ENCODE measurements at places on chromosomes 3 and 15.

- peak; percentile 48 for DNase-seq
Measured at GRCh38 chr3:119559441-119559963, at the start of gene CD80. CD80 (minus strand) TSS chr3:119559614; CDS start chr3:119557728, 1,886 bp downstream.

DNA sequence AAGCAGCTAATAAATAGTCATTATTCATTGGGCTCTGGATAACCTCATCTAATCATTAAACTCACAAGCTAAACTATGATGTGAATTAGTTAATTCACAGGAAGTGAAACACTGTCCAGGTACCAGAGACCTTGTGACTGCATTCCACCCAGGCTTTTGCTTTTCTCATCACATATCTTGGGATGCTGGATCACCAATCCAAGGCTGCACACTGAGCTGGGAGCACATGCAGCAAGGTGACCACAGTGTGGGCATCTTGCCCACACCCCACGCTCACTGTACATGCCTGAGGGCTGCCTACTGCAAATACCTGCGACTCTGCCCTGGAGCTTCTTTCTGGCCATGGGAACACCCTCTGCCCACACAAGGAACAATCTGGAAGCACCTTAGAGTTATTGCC is 40.6 kb upstream of the TNFAIP8L3 start:
- DNase-seq: no peak

DNA sequence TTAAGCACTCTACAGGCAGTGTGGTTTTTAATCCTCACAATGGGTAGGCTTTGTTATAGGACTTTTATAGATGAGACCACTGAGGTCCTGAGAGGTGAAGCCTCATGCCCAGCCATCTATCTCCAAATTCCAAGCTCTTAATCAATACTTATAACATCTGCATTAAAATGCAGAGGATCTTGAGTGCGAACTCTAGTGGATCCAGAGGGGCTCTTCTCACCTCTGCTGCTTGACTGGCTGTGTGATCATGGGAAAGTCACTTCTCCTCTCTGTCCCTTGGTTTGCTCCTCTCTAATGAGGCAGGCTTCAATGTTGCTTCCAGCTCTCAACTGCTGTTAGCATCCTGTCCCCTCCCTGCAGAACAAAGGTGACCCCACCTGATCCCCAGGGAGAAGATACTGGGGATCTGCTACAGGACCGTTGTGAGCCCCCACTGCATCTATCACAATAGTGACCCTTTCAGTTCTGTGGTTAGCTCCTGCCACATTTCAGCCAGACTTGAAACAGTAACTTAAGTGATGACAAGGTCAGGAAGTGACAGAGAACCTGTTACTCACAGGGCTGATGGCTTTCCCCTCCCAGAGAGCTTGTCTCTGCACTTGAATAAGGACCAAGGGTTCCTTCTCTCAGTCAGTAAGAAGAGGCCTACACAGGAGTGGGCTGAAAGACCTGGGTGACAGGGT is 1.3 kb downstream of the SLC27A2 start:
- DNase-seq: no peak

DNA sequence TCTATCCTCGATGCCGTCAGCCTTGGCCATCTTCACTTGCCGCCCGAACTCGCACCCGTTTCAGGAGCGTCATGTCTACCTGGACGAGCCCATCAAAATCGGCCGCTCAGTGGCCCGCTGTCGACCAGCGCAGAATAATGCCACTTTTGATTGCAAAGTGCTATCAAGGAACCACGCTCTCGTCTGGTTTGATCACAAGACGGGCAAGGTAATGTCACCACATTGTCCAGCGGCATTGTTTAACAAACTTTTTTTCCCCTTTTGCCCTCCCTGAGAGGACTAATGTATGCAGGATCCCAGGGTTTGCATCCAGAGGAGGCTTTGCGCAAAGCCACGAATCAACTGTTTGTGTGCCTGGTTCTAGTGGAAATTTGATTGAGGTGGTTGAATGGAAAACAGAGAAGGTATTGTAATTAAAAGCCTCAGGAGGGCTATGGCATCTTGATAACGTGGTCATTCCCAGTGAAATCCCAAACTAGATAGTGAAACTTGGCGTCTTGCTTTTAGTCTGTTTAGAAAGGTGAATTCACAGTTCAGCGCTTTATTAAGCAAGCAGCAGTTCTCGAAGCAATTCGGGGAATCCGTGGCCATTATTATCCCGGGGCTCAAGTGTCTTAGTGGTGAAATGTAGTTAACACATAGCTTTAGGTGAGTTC is 1.7 kb downstream of the SLMAP start:
- no peak for DNase-seq

DNA sequence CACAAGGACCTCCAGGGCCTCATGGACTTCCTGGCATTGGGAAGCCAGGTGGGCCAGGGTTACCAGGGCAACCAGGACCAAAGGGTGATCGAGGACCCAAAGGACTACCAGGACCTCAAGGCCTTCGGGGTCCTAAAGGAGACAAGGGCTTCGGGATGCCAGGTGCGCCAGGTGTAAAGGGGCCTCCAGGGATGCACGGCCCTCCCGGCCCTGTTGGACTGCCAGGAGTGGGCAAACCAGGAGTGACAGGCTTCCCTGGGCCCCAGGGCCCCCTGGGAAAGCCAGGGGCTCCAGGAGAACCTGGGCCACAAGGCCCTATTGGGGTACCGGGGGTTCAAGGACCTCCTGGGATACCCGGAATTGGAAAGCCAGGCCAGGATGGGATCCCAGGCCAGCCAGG is 23.2 kb upstream of the CMSS1 start:
- no peak for DNase-seq

DNA sequence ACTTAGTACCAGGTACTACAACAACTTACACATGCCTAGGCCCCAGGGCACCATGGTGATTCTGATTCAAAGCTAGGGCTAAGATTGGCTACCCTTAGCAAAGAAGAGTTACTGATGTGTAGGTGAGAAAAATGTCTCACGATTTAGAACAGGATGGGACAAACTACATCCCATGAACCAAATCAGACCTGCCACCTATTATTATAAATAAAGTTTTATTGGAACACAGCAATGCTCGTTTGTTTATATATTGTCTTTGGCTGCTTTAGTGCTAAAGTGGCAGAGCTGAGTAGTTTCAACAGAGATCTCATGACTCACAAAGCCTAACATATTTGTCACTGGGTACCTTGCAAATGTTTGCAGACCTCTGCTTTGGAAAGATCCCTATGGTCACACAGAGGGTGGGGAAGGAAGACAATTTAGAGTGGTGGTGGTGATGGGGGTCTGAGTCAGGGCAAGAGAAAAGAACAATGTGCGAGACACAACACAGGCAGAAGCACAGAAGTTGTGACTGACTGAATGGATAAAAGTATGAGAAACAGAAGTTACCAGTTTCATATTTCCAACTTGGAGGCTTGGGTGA is 770.6 kb upstream of the CFAP20DC start:
- no peak for DNase-seq

- no peak for DNase-seq
Measured at GRCh38 chr3:11734-12133, 184.8 kb upstream of the CHL1 start.

DNA sequence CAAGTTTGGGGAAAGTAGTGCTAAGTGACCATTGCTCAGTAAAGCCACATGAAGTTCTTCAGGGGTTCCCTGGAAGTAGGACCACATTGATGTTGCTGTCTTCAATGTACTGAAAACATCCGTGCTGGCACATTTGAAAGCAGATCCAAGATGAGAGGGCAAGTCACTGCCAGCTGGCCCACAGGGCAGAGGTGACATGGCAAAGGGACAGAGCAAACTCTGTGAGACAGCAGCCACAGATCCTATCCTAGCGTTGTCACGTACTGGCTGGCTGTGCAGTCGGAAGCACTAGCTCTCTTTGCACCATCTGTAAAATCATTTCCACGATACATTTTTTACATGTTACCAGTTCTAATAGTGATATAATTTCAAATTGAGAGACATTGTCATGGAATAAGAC is 13.8 kb downstream of the MUC13 start:
- DNase-seq: no peak

GRCh38 chr3:73808862-73809509 is 184.2 kb upstream of the PDZRN3 start:
- no peak for DNase-seq

- peak; percentile 11 for DNase-seq
Measured at GRCh38 chr3:51675201-51675611, 4.2 kb downstream of the TEX264 start.

DNA sequence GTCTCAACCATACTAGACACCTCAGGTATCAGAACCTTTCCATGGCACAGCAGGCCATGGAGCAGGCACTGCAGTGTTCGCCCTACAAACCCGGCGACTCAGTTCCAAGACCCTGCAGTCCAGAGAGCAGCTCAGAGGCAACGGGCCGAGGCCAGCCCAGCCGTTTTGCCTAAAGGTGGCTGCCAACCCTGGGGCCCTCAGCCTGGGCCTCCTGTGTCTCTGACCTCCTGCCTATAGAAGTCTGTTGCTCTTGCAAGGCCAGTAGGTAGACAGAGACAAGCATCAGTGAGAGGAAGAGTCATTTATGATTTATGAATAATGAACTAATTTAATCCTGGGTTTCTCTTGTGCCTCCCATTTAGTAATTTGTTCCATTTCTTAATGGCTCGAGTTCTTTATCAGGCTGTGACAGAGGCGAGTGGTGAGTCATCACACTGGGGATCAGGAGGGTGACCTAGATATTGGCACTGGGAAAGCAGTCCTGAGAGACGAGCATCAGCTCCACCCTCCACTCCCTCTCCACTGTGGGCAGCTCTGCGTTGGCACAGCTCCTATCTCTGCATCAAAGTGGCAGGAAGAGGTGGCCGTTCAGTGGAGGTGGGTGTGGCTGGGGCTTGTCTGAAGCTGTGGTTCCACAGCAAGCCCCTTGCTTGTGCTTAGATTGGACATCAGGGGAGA is 79.8 kb downstream of the ABHD5 start:
- peak; percentile 52 for DNase-seq

DNA sequence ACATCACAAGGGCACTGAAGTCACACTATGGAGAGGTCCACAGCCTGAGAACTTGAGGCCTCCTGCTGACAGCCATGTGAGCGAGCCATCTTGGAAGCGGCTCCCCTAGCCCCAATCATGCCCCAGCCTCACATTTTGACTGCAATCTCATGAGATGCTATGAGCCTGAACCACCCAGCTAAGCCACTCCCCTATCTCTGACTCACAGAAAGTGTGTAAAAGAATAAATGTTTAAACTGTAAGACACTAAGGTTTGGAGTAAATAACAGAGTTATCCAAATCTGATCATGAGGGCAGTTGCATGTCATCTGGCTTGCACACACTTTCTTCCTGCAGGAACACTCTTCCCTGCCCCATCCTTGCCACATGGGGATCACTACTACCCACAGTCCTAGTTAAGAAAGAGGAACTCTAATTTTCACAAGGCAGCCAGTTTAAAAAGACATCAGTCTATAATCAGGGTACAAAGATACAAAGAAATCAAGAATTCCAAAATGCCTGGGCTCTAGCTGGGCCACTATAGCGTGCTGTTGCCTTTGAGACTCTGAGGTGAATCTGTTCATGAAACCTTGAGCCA is 494.2 kb downstream of the FOXP1 start:
- no peak for DNase-seq

DNA sequence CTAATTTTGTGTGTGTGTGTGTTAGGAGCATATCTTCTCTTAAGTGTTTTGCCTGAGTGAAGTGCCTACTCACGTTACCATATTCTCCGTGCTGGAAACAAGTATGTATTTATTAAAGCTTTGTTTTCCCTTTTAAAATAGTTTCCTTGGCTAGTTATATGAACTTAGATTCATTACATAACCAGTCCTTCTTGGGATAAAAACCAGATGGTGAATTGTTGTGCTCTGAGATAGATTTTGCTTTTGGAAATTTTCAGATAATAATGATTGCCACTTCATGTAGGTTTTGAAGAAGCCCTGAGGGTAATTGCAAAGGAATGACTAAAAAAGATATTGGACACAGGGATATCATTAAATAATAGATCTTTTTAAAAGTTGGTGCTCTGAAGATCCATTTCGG is 390.2 kb upstream of the SGO1 start:
- no peak for DNase-seq

DNA sequence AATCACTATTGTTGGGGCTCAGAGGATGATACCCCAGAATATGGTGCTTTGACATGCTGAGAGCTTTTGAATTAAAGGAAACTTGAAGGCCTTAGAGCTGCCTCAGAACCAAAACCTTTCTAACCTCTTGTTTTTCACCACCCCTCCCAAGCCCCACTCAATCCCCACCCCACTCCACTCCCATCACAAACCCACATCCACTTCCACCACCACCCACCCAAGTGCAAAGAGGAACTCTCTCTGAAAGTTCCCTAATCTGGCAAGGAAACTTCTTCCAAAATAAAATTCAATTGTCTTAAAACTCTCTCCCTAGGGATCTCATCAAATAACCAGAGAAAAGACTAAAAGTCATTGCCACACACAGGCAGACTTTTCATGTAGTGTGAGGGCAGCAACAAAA is 301.2 kb upstream of the ARHGEF26 start:
- no peak for DNase-seq

- no peak for DNase-seq
Measured at GRCh38 chr3:177396733-177397132, 199.5 kb upstream of the TBL1XR1 start.

GRCh38 chr3:142106548-142106947 is 42.8 kb downstream of the TFDP2 start:
- DNase-seq: no peak

DNA sequence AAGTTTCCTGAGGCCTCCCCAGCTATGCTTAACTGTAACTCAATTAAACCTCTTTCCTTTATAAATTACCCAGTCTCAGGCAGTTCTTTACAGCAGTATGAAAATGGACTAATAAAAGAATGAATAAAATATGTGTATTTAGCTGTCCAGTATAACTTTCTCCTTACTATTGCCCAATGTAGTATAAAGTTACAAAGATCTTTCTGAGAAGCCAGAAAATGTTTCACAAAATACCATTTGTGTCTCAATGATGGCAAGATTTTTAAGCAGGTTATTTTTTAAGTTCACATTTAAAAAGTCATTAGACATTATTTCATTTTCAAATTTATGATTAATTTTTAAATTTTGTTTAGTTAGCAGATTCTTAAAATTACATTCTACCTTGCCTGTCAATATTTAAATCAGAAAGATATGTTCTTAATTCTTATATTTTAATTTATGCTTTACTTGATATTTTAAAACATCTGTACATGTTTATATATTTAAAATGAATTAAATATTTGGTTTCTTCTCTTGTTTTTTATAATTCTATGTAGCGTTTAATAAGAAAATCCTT is 189.2 kb downstream of the GBE1 start:
- no peak for DNase-seq

DNA sequence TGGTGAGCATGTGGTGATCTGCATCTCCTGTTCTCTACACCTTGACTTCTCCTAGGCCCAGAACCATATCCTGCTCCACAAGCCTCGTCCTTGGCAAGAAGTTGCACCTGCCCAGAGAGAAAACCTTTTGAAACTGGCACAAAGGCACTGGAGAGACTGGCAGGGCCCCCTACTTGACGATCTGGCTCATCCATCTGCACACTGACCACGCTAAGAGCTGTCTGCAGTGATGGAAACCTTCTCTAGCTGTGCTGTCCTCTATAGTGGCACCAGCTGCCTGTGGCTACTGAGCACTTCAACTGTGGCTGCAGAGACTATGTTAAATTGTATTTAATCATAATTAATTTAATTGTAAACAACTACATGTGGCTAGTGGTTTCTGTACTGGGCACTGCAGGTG is 26.2 kb upstream of the SRP14 start:
- DNase-seq: no peak

GRCh38 chr15:76206325-76206976 is 104.8 kb downstream of the ETFA start:
- DNase-seq: no peak
